Renal cortical epithelial cell (primary cell): ENCODE measurements at places on chromosomes 1 and 21. TPM values are rescaled to one million over a fixed set of nuclear protein-coding genes. Genes with fewer than 3 reads are reported as not detected.

Gene AKNAD1
- total RNA-seq = not detected in 2 replicates

Gene OR2L3
- not detected in 2 replicates for total RNA-seq

- DNase-seq = no peak
Measured at GRCh38 chr1:24932284-24932683, 2.2 kb upstream of the RUNX3 start.

DNA sequence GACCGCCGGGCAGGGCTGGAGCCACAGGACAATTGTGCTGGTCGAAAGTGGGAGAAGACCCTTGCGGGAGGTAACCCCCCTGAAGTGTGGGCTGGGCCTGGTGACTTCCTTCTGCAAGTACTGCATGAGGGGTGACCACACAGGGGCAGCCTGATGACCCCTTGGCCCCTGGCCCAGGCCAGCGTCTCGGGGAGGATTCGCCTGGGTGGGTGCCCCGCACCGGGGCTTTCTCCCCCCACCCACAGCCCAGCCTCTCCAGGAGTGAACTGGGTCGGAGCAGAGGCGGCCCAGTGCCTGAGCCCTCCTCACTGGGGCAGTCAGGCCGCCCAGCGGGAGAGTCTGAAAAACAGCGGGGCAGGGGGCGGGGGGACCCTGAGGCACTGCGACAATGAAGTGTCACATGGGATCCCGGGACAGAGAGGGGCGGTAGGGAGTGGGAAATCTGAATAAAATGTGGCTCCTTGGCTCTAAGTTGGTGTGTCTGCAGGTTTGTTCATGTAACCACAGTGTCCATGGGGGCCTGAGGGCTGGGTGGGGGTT lies 1.6 kb upstream of the DNMT3L start:
- DNase-seq = no peak

GRCh38 chr1:21913763-21914162 lies 23.3 kb downstream of the HSPG2 start:
- DNase-seq = no peak

DNA sequence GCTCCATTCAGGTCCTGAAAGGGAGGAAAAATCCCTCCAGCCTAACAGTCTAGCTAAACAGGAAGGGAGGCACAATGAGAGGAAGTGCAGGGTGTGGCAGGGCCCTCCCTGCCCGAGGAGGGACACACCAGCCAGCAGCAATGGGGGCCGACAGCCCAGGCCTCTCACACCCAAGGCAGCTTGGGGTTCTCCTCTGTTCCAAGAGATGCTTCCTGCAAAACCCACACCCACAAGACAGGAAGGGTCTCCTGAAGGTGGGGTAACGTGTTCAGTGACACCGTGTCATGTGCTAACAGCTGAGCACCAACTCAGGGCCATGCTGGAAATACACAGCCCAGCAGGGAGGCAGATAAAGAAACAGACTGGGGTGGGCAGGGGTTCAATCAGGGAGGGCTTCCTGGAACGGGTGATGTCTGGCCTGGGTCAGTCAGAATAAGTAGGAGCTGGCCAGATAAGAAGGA lies 10.2 kb downstream of the ECE1 start:
- DNase-seq = no peak
